ENCODE measurements at places on chromosomes 6 and 20. TPM values are rescaled to one million over a fixed set of nuclear protein-coding genes. Genes with fewer than 3 reads are reported as not detected.
A peak's percentile ranks its signal among the peaks of the same experiment; 100 is the strongest.

The BTNL2 gene
- not detected for total RNA-seq

The GGTLC1 gene
- 6.1 TPM for total RNA-seq

GRCh38 chr6:17015144-17015543, 86.7 kb upstream of the STMND1 start:
- H3K27me3 ChIP-seq, result peaks cover 7% of the 10 kb centered on the region
- DNase-seq, result no peak
- no peaks in the 10 kb centered on the region for H3K4me1 ChIP-seq
- no peak overlapping the region for H3K4me3 ChIP-seq
- H3K27ac ChIP-seq, result no peak overlapping the region

- H3K27me3 ChIP-seq, result no peaks in the 10 kb centered on the region
- no peak overlapping the region for H3K4me3 ChIP-seq
- DNase-seq, result peak; percentile 55
- H3K4me1 ChIP-seq, result no peaks in the 10 kb centered on the region
- no peak overlapping the region for H3K27ac ChIP-seq
Observed at GRCh38 chr6:130140084-130140483, 82.7 kb downstream of the SAMD3 start.

GRCh38 chr20:50445354-50446151, 64.6 kb upstream of the PTPN1 start:
- H3K36me3 ChIP-seq, result no peaks in the 10 kb centered on the region
- no peak overlapping the region for H3K27ac ChIP-seq
- DNase-seq, result no peak
- H3K4me3 ChIP-seq, result no peak overlapping the region
- peaks cover 53% of the 10 kb centered on the region for H3K4me1 ChIP-seq

All from left lung (tissue), 14 donors.